ENCODE measurements at places on chromosomes 6 and 20. TPM values are rescaled to one million over a fixed set of nuclear protein-coding genes. Genes with fewer than 3 reads are reported as not detected.

SERINC1 gene
- 163 TPM for total RNA-seq

BNIP5 gene
- total RNA-seq, result not detected

PAX1 gene
- not detected for total RNA-seq

CRISP3 gene
- total RNA-seq, result not detected

- H3K36me3 ChIP-seq, result no peaks in the 10 kb centered on the region
- H3K27me3 ChIP-seq, result no peaks in the 10 kb centered on the region
- no peak overlapping the region for H3K4me3 ChIP-seq
- DNase-seq, result no peak
These were observed 553.8 kb upstream of the PTCHD4 start for GRCh38 chr6:48664826-48665225.

DNA sequence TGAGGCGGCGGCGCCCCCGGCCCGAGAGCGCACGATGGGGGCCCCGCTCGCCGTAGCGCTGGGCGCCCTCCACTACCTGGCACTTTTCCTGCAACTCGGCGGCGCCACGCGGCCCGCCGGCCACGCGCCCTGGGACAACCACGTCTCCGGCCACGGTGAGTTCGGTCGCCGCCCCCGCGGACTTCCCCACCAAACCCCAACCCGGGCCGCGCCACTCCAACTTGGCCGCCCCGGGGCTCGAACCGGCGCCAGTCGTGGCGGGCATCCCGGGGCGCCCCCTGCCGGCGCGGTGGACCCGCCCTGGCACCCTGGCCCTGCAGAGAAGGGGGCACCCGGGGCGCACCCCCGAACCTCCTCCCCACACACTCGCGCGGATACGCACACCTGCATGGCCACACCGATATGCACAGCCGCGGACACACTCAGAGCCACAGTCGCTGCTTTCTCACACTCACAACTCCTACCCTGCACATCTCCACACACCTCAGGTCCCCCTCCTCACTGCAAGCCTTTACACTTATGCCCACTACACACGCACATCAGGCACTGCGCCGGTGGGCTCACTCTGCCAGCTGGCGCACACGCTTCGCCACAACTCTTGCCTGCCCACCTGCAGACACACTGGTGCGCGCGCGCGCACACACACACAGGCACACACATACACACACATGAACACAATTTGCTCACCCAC is 535 bp downstream of the VSTM2L start:
- no peaks in the 10 kb centered on the region for H3K27me3 ChIP-seq
- H3K4me3 ChIP-seq, result peak overlapping the region; percentile 64
- peaks cover 38% of the 10 kb centered on the region for H3K4me1 ChIP-seq
- no peak for DNase-seq

GRCh38 chr6:71187141-71187540 is 101.5 kb upstream of the OGFRL1 start:
- no peaks in the 10 kb centered on the region for H3K27me3 ChIP-seq
- H3K27ac ChIP-seq, result no peak overlapping the region
- no peaks in the 10 kb centered on the region for H3K4me1 ChIP-seq
- no peak overlapping the region for H3K4me3 ChIP-seq
- no peak for DNase-seq
- no peaks in the 10 kb centered on the region for H3K36me3 ChIP-seq

MCM3 gene
- 18.5 TPM for total RNA-seq

DNA sequence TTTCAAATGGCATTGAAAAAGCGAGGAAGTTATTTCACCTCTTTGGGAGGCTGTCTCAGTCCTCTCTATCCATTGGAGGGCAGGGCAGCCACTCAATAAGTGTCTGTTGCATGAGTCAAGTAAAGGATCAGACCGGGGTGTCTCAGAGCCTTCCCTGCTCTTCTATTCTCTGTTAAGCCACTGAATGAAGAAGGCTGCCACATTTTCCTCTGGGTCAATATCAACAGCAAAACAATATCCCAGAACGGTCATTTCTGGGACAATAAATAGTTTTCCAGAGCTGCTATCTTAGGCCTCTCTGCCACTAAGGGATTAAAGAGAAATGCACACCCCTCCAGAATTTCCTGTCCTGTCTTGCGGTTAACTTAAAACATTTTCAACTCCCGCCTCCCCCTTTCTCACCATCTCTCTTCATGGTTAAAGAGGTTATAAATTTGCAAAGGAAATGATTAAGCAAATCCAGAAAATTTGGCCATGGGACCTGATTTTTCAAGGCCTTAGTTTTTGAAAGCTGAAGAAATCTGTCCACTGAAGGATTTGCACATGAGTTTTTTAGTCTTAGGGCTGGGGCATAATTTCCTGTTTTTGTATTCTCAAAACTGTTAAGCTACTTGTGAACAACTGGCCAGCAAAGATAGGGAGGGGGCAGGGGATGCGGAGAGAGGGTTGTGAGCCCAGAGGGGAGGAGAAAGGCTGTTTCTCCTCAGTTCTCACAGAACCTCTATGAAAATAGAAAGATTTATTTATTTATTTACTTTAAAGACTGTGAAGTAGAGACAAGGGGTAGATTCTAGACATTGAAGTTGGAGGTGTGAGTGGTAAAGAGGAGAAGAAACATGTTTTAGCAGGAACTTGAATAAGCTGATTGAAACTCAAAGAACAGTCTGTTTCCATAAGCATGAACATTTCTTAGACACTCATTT is 135.7 kb downstream of the BCAS1 start:
- no peaks in the 10 kb centered on the region for H3K36me3 ChIP-seq
- H3K4me3 ChIP-seq, result no peak overlapping the region
- H3K27ac ChIP-seq, result peak overlapping the region; percentile 69
